Effector CD8-positive, alpha-beta T cell (primary cell): ENCODE measurements at places on chromosomes 7 and 10.

GRCh38 chr10:132271458-132272230 is 36.1 kb downstream of the STK32C start:
- DNase-seq, result no peak

- no peak for DNase-seq
These were observed 47.8 kb upstream of the CPN1 start for GRCh38 chr10:100129424-100129823.

DNA sequence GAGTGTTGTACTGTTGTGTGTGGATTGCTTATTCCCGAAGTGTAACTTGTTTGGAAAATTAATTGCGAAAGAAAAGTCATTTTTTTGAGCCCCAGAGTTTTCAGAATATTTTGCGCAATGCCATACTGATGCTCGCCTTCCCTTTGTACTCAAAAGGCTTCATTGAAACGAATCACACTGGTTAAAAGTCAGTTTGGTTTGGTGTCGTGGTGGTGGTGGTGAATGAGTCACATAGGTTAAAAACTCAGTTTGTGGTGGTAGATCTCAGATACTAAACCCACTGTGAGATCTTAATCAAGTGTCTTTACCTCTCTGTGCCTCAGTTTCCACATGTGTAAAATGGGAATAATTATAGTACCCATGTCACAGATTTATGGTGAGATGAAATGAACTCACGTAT is 61.1 kb upstream of the IL6 start:
- DNase-seq, result no peak

DNA sequence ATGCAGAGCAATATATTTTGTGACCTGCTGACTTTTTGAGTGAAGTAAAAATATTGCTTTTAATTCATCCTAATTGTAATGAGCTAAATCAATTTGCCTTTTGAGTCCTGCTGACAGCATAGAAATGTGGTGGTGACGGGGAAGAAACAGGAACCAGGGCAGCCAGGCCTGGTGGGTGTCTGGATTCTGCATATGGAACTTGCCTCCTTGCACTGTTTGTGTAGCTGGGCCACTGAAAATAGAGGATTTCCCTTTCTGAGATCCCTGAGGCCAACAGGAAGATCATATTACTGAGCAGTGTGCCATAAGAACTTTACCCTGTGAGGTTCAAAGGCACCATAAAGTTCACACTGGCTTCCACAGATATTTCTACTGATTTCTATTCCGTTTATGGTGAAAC is 488.4 kb upstream of the AKR1E2 start:
- DNase-seq, result no peak

- no peak for DNase-seq
These were observed 1213.7 kb downstream of the GATA3 start for GRCh38 chr10:9268176-9268575.

DNA sequence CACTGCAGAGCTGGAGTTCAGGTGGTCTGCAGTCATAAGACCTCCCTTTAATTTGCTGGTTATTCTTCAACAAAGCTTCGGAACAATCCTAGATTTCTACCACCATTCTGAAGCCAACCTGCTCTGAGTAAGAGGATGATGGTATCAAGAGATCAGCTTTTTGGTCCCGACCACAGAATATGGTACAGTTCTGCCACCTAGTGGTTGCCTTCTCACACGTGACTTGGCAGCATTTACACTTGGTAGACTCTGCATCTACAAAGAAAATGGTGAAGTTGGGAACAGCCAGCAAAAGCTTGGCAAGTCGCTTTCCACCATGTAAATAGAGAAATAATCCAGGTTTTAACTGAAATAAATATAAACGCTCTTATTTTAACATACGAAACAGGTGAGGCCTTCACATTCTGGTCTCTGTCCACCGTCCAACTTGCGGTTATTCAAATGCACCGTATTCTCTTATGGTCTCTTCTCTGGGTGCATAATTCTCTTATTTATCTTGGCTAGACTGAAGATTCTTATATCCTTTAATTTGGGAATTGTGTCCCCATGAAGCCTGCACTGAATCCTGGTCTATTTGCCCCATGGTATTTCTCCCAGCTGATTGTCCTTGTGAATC is 173.9 kb upstream of the GRM3 start:
- no peak for DNase-seq

DNA sequence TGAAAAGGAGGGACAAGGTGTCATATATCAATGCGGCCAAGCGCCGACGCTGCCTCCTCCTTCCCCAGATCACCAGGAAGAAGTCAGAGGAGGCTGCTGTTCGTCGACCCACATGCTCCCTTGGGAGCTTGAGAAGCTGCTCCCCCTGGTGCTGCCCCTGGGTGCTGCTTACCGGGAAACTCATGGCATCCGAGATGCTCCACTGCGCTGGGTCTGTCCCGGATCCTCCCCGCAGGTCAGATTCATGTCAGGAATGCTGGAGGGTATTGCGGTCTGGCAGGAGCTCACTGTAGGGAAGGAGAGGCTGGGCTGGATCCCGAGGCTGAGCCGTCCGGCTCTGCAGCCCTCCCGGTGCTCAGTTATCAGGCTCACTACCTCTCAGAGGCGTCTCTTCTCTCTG is 123.7 kb upstream of the FAM20C start:
- no peak for DNase-seq

DNA sequence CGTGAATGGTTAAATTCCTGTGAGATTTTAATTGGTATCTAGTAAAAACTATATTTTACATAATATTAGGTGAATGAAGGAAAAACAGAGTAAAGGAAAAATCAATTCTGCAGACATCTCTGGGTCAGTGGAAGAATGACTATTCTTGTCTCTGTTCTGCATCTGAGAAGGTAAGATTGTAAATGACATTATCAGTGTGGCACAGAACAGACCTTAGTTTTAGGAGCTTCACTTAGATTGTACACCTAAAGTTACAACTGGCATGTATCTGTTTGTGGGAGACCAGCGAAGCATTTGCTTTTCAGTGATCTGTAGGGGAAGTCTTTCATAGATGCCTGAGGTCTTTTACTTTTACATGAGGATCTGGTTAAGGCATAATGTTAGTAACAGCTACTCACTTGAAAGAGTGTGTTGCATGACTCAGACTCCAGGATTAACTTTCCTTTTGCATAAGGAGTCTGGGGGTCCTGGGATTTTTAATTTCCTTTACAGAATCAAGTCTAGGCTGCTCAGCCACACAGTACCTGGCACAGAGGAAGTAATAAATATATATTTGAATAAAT is 56.2 kb downstream of the JMJD1C start:
- DNase-seq, result no peak

DNA sequence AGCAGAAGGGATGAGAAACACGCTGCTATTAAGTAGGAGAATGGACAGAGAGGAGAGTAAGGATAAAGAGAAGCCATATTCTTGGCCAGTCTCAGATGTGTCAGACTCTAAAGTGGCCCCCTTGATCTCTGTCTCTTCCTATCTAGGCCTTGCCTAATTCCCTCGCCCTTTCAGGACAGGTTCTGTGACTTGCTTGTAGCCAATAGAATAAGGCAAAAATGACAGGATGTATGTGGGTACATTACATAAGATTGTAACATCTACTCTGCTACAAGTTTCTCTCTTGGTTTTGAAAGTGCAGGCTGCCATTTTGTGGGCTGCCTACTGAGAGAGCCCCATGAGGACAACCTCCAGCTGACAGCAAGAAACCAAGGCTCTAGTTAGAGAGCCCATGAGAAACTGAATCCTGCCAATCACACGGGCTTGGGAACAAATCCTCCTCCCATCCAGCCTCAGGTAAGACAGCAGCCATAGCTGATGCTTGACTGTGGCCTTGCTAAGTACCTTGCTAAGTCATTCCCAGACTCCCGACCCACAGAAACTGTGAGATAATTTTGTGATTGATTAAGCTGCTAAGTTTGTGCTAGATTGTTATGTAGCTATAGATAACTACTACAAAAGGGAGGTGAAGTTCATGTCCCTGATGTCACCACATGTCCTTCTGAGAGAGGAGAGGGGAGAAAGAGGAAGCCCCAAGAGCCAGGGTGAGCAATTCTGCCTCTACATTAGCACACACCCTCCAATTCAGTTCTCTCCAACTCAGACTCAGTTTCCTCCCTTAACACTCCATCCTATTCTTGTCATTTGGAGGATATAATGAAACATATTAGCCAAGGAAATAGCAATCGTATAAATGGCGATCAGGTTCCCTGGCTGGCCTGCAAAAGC is 185.5 kb downstream of the SGMS1 start:
- DNase-seq, result no peak

DNA sequence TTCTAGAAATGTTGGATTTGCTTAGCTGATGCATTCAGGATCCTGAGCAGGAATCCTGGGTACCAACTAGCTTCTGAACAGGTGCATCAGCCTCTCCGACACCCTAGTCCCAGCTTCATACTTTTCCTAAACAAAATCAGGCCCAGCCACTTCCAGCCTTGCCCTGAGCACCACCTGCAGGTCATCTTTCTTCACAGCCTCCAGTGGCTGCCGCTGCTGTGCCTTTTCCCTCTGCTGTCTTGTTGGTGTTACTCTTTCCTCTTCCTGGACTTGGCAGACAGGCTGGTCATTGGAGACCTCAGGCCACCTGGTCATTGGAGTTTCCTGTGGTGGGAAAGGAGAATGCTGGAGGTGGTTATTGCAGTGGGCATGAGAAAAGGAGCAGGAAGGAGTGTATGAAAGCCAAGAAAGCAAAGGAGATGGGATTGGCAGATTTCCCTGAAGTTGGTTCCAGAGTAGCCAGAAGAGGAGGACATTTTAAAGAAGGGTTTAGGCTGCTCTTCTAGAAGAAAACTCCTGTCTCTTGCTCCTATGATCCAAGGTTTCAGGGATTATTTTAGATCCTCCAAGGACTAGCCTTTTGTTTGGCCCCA is 48.2 kb upstream of the NFKB2 start:
- no peak for DNase-seq

DNA sequence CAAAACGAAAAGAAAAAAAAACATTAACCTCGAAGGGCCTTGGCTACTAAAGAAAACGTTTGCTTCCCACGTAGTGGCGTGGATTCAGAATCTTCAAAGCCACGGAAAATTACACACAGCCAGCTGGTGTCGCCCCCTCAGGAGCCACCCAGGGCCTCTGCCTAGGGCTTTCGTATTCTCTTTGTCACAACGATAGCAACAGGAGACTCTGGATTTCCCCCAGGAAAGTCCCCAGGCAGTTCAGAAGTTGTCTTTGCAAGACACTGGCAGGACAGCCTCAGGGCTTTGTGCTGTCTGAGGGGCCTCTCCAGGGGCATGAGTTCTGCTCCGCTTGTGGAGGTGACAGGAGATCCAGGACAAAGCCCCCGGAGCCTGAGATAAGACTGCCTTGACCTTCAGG is 150.2 kb upstream of the INSYN2A start:
- no peak for DNase-seq

GRCh38 chr10:26516540-26517101 is 78.5 kb downstream of the APBB1IP start:
- no peak for DNase-seq

- no peak for DNase-seq
These were observed 623.9 kb downstream of the SORCS1 start for GRCh38 chr10:106540645-106541044.
